ENCODE measurements at places on chromosomes 13 and 19. TPM values are rescaled to one million over a fixed set of nuclear protein-coding genes. Genes with fewer than 3 reads are reported as not detected.

- no peak for DNase-seq
These were observed 14.0 kb upstream of the CRTC1 start for GRCh38 chr19:18669524-18669817.

- no peak for DNase-seq
These were observed 196.5 kb downstream of the TEX29 start for GRCh38 chr13:111516712-111517640.

DNA sequence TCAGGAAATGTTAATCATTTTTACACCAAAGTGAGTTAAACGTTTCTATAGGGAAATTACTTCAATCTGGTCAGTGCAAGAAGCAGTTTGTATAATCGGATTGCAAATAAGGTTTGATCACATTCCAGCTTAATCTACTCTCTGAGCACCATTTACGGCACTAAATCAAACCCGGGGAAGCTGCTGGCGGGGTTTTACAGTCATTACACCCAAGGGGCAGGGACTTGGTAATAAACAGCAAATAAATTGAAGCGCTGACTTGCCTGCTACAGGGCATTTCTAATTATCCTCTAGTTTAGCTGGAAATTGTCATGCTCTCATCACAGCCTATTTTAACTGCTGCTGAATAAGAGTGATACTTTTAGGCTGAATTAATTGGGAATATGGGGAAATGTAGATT, 152.1 kb upstream of the SOX21 start:
- DNase-seq: no peak

DNA sequence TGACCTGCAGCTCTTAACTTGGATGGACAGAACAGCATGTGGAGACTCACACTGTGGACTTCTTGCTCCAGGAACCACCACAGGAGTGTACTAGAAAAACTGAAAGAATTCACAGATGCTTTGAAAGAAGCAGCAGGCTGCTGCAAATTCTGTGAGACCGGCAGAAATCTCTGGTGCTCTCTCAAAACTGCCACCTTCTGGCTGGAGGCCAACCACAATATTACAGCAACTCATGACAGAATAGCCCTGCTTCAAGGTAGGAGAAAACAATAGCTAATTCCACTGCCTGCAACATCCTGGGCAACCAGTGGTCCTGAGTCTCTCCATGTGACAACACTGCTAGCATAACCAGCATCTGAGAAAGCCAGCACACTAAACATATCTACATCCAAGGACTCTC, 26.9 kb downstream of the CDK8 start:
- DNase-seq: no peak

DNA sequence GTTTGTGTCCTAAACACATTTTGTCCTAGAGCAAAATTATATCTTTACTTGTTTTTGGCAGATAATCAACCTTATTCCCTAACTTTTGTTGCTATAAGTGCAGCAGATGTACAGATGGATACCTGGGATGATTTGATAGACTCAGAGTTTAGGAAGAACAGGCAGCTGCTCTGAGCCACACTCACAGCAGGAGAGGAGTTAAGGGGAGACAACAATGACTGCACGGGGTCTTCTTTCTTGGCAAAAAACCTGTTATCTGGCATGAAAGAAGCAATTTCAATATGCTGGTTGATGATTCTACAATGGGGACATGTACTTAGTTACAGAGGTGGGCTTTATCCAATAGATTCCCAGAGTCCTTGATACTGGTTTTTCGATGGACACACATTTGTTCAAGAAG, 258.9 kb upstream of the PCDH9 start:
- no peak for DNase-seq

- no peak for DNase-seq
These were observed 17.3 kb downstream of the LCP1 start for GRCh38 chr13:46164661-46165060.

GRCh38 chr13:111632906-111633305, 312.5 kb downstream of the TEX29 start:
- no peak for DNase-seq

- no peak for DNase-seq
These were observed 23.5 kb downstream of the TFDP1 start for GRCh38 chr13:113607889-113608635.

- no peak for DNase-seq
These were observed 44.1 kb upstream of the ZNF536 start for GRCh38 chr19:30328096-30328495.

- DNase-seq: no peak
These were observed 62.6 kb downstream of the MLLT1 start for GRCh38 chr19:6216996-6217751.

DNA sequence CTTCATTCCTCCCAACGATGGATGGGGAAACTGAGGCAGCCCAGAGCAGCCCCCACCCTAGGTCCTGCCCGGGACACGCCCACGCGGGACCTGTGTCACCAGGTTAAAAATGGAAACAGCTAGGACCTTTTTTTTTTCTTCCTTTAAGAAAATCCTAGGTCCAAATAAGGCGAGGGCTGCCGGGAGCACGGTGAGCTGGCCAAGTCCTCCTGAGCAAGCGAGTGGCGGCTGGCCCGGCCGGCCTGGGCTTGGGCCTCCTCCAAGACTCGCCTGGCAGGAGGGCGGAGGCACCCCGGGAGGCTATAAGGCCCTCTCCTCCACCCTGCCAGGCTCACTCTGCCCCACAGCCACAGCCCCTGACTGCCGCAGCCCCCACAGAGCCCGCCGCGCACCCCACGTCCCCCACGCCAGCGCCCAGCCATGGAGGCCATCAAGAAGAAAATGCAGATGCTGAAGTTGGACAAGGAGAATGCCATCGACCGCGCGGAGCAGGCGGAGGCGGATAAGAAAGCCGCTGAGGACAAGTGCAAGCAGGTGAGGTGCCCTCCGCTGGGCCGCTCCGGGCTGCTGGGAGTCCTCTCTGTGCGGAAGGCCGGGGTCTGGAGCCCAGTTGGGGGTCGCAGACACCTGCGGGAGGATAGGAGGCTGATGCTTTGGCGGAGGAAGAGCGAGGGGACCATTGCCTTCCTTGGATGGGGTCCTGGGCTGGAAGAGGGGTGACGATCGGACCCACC, 8.9 kb upstream of the TPM4 start:
- DNase-seq: no peak

DNA sequence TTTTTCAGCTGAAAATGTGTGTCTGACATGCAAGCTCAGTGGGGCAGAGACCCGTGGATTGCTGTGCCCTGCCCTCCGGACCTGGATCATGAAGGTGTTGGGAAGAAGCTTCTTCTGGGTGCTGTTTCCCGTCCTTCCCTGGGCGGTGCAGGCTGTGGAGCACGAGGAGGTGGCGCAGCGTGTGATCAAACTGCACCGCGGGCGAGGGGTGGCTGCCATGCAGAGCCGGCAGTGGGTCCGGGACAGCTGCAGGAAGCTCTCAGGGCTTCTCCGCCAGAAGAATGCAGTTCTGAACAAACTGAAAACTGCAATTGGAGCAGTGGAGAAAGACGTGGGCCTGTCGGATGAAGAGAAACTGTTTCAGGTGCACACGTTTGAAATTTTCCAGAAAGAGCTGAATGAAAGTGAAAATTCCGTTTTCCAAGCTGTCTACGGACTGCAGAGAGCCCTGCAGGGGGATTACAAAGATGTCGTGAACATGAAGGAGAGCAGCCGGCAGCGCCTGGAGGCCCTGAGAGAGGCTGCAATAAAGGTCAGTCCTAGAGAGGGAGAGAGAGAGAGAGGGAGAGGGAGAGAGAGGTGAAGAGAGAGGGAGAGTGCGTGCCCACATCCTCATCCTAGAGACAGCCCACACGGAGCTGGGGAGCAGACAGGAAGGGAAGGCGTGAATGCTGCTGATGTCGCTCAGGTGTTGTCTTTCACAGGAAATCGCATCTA, 5.1 kb upstream of the DCUN1D2 start:
- DNase-seq: no peak

DNA sequence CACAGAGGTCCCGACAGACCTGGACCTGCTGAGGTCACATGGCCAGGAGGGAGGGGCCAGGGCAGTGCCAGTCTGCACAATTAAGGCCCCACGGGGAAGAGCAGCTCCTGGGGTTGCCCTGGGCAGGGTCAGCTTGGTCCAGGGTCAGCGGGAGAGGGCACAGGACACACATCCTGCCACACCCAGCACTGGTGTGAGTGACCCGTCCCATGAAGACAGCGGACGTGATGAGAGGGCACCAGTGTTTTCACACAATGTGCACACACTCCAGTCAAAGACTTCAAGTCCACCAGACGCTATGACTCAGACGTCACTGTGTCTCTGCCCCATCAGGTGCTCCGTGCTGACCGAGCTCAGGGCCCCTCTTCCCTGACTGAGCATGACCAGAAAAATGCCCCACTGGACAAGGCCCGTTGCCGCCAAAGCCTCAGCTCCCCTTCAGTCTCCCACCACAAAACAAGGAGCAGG, 4.2 kb downstream of the TMEM259 start:
- no peak for DNase-seq

- no peak for DNase-seq
These were observed 41.2 kb downstream of the VAV1 start for GRCh38 chr19:6813659-6814058.

- peak; percentile 87 for DNase-seq
These were observed 46.5 kb downstream of the MLLT1 start for GRCh38 chr19:6233056-6233826.

- no peak for DNase-seq
These were observed at the start of gene ARHGEF7 for GRCh38 chr13:111115061-111115964. Gene ARHGEF7 (plus strand): TSS chr13:111115310. CDS start chr13:111115527, 217 bp downstream.

DNA sequence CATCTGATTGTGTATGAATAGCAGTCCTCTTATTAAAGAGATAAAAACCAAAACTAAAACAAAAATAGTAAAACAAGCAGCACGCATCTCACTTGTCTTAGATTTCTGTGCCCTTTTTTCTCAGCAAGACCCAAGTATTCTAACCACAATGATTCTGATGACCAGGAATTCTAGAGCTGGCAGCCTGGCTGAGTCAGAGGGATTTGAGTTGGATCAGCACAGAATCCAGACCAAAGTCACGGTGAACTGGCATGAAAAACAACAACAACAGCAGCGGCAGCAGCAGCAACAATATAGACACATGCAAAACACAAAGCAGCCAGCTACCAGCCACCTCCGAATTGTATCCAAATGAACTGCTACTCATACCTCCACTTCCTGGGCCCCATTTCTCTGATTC, 360.5 kb downstream of the KCNRG start:
- DNase-seq: no peak

DNA sequence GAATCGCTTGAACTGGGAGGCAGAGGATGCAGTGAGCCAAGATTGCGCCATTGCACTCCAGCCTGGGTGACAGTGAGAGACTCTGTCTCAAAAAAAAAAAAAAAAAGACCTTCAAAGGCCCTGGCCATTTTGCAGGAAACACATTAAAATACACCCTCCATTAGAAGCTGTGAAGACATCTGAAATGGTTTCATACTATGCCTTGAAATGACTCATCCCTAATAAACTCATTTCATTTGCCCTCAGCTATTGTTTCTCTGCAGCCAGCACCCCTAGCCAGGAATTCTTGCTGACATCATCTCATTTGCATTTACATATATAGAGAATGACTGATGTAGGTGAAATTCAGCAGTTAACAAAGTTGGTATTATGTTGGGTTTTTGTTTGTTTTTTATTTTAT, 8.7 kb downstream of the EML2 start:
- no peak for DNase-seq

- no peak for DNase-seq
These were observed 260.9 kb downstream of the MTUS2 start for GRCh38 chr13:29081036-29081435.

DNA sequence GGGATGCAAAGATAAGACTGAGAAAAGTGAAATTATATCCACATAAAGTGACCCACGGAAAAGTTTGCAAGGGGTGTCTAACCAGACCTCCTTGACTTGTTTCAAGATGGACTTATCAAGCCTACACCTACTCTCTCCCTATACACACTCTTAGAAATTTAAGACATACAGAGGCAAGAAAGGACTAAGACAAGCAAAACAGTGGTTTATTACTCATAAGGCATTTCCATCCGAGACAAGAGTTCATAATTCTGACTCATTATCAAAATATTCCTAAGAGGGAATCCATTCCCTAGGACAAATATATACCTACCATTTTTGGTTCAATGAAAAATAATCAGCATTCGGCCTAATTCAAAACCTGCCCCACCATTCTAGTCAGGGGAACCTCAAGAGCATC, 232.6 kb upstream of the GPC6 start:
- no peak for DNase-seq

- DNase-seq: no peak
These were observed 157.2 kb downstream of the MYO16 start for GRCh38 chr13:108786456-108787200.

- no peak for DNase-seq
These were observed 636.2 kb upstream of the KLF12 start for GRCh38 chr13:74770361-74770760.

GRCh38 chr19:3684054-3684816, 16.0 kb downstream of the PIP5K1C start:
- DNase-seq: no peak

- DNase-seq: no peak
These were observed 120.0 kb upstream of the ZNF536 start for GRCh38 chr19:30252214-30252613.

GRCh38 chr19:17627161-17627560, 61.0 kb downstream of the UNC13A start:
- DNase-seq: no peak

- DNase-seq: no peak
These were observed 95.5 kb upstream of the KLHL1 start for GRCh38 chr13:70203661-70204229.

DNA sequence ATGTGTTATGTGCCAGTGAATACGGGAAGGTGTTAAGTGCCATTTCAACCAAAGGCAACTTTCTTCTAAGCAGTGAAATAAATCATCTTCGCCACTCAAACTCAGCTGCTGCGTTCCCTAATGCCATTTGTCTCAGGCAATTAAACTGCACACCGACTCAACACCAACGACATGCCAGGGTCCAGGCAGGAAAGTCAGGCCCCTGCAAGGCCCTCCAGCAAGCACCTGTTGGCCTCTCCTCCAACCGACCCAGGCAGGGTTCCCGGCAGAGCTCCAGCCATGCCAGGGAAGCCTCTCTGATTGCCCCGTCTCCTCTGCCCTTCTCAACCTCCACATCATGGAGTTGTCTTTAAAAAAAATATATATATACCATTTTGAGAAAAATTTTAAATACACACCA, 21.8 kb downstream of the SAFB2 start:
- no peak for DNase-seq

GRCh38 chr19:33580026-33580644, 41.6 kb upstream of the CHST8 start:
- DNase-seq: no peak

- no peak for DNase-seq
These were observed 217.1 kb downstream of the COL4A1 start for GRCh38 chr13:110089815-110090214.

- no peak for DNase-seq
These were observed 805 bp downstream of the TMEM205 start for GRCh38 chr19:11345122-11345803.

The LILRA1 gene
- 0.51 TPM for total RNA-seq

The JAK3 gene
- total RNA-seq: 6.2 TPM

The SLC27A1 gene
- total RNA-seq: 35.9 TPM

The ZGLP1 gene
- 1.9 TPM for total RNA-seq

The APC2 gene
- 0.08 TPM for total RNA-seq

The ACP7 gene
- total RNA-seq: not detected

The HSD17B14 gene
- total RNA-seq: 1.9 TPM

The KLK11 gene
- not detected for total RNA-seq

The KCNC3 gene
- 3.8 TPM for total RNA-seq

The TEX101 gene
- not detected for total RNA-seq

The LILRB2 gene
- 2.8 TPM for total RNA-seq

The MAMSTR gene
- 3.2 TPM for total RNA-seq

The ATP4A gene
- total RNA-seq: not detected

The TSKS gene
- total RNA-seq: 0.24 TPM

The RYR1 gene
- 1.3 TPM for total RNA-seq

The NLRP12 gene
- total RNA-seq: 0.57 TPM

The CGB5 gene
- total RNA-seq: not detected

All from cardiac septum (tissue), 1 donor.